ENCODE measurements at places on chromosomes 13 and 19. TPM values are rescaled to one million over a fixed set of nuclear protein-coding genes. Genes with fewer than 3 reads are reported as not detected.

Gene DCLK1
- total RNA-seq = not detected

Gene UQCR11
- 170 TPM for total RNA-seq

Gene RFPL4AL1
- total RNA-seq = not detected

Gene RXFP2
- total RNA-seq = not detected

Gene TMPRSS9
- total RNA-seq = not detected

Gene RYR1
- total RNA-seq = 1.3 TPM

Gene KLK14
- total RNA-seq = 0.48 TPM

Gene GPC5
- not detected for total RNA-seq

Gene PTH2
- not detected for total RNA-seq

Gene MISP
- not detected for total RNA-seq

Gene CLIP3
- total RNA-seq = 1.2 TPM

Gene C19orf38
- 6.1 TPM for total RNA-seq

DNA sequence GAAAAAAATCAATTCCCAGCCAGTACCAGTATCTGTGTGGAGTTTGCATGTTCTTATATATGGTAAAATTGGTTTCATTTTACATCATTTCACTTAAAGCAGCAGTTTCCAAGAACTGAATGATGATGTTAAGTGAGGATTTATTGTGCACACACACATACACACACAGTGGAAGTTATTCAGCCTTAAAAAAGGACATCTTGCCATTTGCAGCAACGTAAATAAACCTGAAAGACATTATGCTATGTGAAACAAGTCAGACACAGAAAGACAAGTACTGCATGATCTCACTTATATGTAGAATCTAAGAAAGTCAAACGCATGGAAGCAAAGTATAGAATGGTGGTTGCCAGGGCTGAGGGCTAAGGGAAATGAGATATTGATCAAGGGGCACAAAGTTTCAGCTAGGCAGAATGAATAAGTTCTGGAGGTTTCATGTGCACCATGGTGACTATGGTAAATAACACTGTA lies 5.3 kb downstream of the SIGLECL1 start:
- no peaks in the 10 kb centered on the region for H3K36me3 ChIP-seq
- no peak overlapping the region for H3K27ac ChIP-seq
- peaks cover 26% of the 10 kb centered on the region for H3K4me1 ChIP-seq

- H3K27me3 ChIP-seq = no peaks in the 10 kb centered on the region
- H3K27ac ChIP-seq = no peak overlapping the region
- no peak overlapping the region for H3K4me3 ChIP-seq
- DNase-seq = no peak
Measured at GRCh38 chr13:82938644-82939043, 943.6 kb downstream of the SLITRK1 start.

- no peak overlapping the region for H3K4me3 ChIP-seq
- DNase-seq = no peak
- H3K27me3 ChIP-seq = no peaks in the 10 kb centered on the region
- H3K36me3 ChIP-seq = no peaks in the 10 kb centered on the region
- H3K4me1 ChIP-seq = no peaks in the 10 kb centered on the region
Measured at GRCh38 chr19:29428071-29428470, 97.7 kb upstream of the VSTM2B start.

GRCh38 chr19:1668486-1669270 lies 16.3 kb upstream of the TCF3 start:
- no peaks in the 10 kb centered on the region for H3K27me3 ChIP-seq
- no peaks in the 10 kb centered on the region for H3K36me3 ChIP-seq
- peak overlapping the region; percentile 57 for H3K4me3 ChIP-seq
- H3K4me1 ChIP-seq = peaks cover 44% of the 10 kb centered on the region

DNA sequence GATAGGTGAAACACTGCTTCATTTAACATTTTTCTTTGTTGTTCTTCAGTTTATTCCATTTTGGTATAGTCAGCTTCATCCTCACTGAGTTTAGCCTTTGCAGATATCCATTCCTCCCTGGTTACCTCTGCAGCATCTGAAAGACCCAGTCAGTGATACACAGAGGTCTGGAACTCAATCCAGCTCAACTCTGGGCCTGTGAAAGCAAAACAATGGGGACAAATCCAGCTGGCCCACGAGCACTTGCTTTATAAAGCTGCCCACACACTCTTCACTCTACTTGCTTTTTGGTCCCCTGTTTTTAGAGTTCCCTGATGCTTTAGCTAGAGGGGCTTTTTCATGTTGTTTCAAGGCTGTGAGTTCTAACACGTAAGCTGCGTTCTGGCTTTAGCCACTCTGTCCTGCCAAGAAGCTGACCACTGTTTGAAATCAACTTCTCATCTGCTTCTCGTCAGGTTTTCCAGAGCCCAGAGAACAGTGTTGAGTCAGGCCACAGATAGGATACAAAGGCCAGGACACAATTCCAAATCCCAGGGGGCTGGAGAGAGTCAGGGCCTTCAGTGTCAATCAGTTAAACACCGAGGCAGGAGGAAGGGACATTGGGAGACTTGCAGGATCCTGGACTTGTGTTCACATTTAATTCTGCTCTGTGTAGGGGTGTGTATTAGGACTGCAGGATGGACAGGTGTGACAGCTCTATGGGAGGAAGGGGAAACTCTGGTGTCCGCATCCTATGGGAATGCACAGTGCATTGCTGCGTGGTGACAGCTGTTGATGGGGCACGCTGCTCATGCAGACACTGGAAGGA lies 83.5 kb upstream of the RNF113B start:
- no peak overlapping the region for H3K4me3 ChIP-seq
- DNase-seq = no peak
- no peaks in the 10 kb centered on the region for H3K36me3 ChIP-seq
- H3K4me1 ChIP-seq = no peaks in the 10 kb centered on the region
- H3K27ac ChIP-seq = no peak overlapping the region

GRCh38 chr19:19185853-19186740 lies 5.9 kb downstream of the BORCS8 start:
- no peak overlapping the region for H3K27ac ChIP-seq
- H3K4me1 ChIP-seq = peaks cover 13% of the 10 kb centered on the region
- no peak overlapping the region for H3K4me3 ChIP-seq
- DNase-seq = peak; percentile 89
- H3K36me3 ChIP-seq = peaks cover 36% of the 10 kb centered on the region

DNA sequence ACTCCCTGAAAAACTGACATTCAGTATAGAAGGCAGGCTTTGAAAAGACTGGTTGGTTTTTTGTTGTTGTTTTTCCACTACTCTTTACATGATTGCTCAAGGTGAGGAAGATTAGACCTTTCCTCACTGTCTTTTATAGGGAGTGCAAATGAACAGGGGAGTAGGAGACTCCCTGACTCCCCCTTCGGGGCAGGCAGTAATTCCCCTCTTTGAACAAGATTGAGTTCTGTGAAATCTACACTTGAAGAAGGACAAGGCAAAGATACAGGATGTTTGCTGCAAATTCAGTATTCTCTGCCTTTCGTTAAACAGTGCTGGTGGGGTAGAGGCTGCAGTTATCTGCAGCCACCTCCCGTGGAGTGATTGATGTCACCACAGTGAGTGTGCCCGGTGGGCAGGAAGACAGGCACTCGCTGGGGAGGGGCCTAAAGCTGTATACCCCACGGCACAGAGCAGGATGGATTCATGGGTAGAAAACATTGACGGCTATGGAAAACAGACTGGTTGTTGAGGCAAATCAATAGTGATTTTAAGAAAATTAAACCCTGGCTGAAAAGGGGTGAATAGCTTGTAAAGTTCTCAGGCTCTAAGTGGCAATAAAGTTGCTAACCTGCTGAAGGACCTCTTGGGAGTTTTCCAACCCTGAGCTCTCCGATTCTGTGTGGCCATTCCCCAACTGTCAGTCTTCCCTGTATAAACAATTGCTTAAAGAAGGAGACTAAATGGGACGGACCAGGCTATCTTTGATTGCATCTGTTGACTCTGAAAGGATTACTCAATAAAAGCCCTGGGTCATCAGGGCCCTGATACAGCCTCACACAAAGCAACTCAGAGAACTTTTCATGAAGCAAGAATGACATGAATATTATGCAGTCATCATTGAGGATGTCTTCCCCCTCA lies 308.3 kb downstream of the TBC1D4 start:
- no peaks in the 10 kb centered on the region for H3K4me1 ChIP-seq

DNA sequence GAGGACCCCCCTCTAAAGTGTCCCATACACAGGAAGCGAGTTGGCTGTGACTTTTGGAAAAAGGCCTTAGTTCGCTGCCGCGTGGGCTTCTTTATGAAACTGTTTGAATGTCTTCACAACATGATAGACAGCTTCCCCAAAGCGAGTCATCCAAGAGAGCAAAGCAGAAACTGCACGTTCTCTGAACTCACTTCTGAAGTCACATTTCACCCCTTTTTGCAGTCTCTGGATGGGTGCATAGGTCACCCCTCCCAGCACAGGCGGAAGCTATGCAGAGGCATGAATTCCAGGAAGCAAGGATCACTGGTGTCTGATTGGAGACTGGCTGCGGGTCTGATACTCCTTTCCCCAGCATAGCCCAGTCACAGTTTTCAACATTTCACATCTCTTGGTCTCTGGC lies 10.6 kb downstream of the GPI start:
- no peaks in the 10 kb centered on the region for H3K4me1 ChIP-seq
- H3K4me3 ChIP-seq = no peak overlapping the region
- no peak for DNase-seq
- no peak overlapping the region for H3K27ac ChIP-seq
- H3K36me3 ChIP-seq = peaks cover 45% of the 10 kb centered on the region

- no peak overlapping the region for H3K4me3 ChIP-seq
- H3K36me3 ChIP-seq = no peaks in the 10 kb centered on the region
- H3K27ac ChIP-seq = no peak overlapping the region
- no peaks in the 10 kb centered on the region for H3K27me3 ChIP-seq
- H3K4me1 ChIP-seq = no peaks in the 10 kb centered on the region
- no peak for DNase-seq
Measured at GRCh38 chr13:62583466-62583865, 1167.8 kb upstream of the PCDH20 start.

DNA sequence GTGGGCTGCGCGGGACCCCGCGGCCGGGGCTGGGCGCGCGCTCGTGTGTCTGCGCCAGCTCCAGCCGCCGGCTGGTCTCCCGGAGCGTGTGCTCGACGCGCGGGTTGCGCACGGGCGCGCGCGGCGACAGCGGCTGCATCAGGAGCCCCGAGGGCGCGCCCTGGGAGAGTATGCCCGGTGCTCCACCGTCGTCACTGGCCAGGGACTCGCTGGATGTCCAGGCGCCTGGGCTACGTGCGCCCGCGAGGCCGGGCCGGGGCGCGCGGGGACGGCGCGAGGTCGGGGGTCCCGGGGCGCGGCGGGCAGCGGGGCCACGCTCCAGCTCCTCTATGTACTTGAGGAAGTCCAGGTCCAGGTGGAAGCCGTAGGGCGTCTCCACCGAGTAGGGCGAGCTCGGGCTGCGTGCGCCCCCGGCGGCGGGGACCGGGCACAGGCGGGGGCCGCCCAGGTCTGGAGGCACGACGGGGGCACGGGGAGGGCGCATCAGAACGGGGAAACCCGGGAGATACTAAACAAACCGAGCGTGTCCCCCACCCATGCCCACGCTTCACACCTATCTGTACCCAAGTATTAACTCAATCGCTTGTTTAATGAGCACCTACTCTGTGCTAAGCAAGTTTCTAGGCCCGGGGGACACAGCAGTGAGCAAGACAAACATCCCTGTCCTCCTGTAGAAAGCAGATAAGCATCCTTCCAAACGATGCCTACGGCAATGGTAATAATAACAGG lies 7.6 kb downstream of the KANK3 start:
- no peak overlapping the region for H3K4me3 ChIP-seq
- H3K4me1 ChIP-seq = no peaks in the 10 kb centered on the region
- H3K27me3 ChIP-seq = no peaks in the 10 kb centered on the region
- H3K36me3 ChIP-seq = no peaks in the 10 kb centered on the region
- peak; percentile 49 for DNase-seq

GRCh38 chr13:102100234-102100633 lies 301.6 kb downstream of the FGF14 start:
- no peaks in the 10 kb centered on the region for H3K36me3 ChIP-seq
- DNase-seq = no peak
- H3K4me1 ChIP-seq = no peaks in the 10 kb centered on the region

- no peaks in the 10 kb centered on the region for H3K36me3 ChIP-seq
- peaks cover 9% of the 10 kb centered on the region for H3K4me1 ChIP-seq
- H3K27me3 ChIP-seq = no peaks in the 10 kb centered on the region
- no peak overlapping the region for H3K4me3 ChIP-seq
Measured at GRCh38 chr13:113562085-113562749, 22.3 kb upstream of the TFDP1 start.

All from Karpas-422 (cell line).